ENCODE measurements at places on chromosomes 4 and X.

DNA sequence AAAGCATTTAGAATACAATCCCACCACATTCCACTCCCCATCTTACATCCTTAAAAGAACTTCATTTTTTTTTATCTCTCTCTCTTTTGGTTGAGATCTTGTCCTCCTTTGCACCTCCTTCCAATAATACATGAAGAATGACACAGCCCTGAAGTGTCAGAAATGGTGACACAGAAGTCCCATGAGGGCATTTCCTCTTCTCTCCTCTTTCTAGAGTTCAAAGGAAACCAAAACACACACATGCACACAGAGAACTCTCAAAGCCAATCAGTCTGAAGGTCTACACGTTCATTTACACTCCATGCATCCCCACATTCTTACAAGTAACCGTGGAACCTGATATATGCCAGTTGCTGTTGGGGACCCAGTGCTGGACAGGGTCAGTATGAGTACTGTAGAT lies 450.7 kb downstream of the HNRNPD start:
- DNase-seq: no peak

DNA sequence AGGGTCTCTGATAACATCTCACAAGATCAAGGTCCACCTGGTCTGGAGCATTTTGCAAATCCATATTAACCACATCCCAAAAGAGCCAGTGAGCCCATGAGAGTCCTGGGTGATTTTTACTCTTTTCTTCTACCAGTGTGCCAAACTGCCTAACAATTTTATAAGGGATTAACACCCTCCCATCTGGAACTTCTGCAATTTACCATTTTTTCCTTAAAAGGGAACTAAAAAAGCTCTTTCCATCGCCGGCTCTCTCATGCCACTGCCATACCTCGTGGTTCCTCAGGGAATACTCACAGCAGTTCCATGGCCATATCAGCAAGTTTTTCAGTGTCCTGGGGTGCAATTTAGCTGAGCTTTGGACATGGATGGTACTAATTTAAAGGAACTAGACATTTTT lies 55.7 kb downstream of the SEPSECS start:
- DNase-seq: no peak

DNA sequence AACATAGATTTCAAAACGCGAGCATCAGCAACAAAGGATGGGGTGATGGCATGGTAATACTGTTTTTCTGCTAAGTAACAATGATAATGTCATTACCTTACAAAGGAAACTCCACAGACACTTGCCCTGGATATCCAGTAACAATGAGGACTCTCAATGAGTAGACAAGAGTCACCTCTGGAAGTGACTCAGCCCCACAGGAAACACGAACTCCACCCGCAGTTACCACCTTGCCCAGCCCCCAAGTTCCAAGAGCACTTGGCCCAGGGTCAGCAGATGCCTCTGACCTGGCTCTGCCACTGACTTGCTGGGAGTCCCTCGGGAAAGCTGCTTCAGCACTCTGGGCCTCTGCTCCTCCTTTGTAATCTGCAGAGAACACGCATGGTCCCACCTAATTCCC lies 110.3 kb upstream of the MAP3K15 start:
- no peak for DNase-seq

DNA sequence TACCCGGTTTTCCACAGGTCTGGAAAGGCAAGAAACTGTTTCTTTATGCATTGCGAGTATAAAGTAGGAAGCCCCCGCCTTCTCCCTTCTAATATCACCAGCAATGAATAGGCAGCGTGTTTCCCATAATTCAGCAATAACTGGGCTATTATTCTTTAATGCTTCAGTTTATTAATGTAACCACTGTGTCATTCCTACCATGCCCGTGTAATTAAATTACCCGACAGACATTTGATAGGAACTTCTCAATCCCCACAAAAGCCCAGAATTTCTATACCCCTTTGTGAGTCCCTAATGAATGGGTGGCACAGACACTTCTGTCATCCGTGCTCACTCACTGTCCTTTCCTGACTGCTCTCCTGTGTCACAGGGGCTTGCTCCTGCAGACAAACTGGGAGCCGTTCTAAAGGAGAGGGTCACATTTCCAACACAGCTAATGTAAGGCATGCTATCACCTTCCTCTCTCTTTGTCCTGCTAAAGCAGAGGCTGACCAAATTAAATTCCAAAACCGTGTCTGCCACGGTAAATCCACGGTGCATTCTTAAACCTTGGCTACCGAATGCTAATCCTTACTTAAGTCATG lies 108.5 kb upstream of the MID1 start:
- no peak for DNase-seq

- DNase-seq: no peak
These were observed 14.6 kb upstream of the SLC25A4 start for GRCh38 chr4:185128272-185129119.

- DNase-seq: no peak
These were observed 148.9 kb downstream of the MAML3 start for GRCh38 chr4:140004922-140005627.

DNA sequence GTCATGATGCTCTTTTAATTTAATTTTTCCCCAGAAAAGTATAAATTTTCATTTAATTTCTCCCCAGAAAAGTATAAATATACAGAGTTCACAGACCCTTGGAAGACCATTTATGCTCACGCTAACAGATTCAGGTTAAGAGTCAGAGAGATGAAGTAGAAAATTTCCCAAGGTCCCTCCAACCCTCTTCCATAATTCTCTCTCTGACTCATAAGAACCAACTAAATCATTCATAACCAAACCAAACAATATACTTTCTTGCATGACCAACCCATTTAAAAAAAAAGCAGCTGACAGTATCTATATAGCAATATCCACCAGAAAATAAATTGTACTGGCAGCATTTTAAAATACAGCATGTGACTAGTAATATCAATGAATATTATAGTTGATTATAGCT lies 3.9 kb downstream of the KLHL8 start:
- DNase-seq: no peak

DNA sequence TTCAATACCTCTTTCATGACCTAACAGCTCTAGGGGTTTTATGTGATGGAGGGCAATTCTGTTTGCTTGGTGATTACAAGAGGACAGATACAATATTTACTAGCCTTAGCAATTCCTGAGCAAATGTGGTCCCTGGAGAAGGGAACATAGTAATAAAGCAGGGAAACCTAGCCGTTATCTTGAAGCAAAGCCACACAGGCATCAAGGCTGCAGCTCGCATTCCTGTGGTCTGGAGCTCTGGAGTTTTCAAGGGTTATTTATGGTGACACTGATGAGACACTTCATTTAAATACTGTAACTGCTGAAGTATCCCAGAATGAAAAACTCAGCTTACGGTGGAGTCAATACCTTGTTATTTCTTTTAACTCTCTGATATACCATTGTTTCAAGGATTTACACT lies 66.8 kb downstream of the AFF2 start:
- DNase-seq: no peak

- DNase-seq: no peak
These were observed 147.6 kb upstream of the DIPK2B start for GRCh38 chrX:45348296-45348695.

DNA sequence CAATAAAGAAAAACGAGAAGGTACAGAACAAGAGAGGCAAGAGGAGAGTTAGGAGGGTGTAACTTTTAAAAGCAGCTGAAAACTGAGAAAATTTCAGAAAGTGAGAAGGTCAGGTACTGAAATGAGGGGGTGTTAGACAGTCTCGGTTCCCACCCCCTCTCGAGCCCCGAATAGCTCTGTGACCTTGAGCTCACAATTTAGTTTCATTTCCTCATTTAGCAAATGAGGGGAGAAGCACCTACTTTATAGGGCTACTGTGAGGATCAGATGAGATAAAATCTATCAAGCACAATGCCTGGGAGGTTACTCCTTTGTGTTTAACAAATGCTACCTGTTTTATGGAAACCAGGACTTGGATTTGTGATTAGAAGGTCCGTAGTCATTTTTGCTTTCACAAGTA lies 4.9 kb downstream of the UGT8 start:
- no peak for DNase-seq

GRCh38 chrX:75061701-75062100 lies 94.4 kb downstream of the ABCB7 start:
- no peak for DNase-seq

DNA sequence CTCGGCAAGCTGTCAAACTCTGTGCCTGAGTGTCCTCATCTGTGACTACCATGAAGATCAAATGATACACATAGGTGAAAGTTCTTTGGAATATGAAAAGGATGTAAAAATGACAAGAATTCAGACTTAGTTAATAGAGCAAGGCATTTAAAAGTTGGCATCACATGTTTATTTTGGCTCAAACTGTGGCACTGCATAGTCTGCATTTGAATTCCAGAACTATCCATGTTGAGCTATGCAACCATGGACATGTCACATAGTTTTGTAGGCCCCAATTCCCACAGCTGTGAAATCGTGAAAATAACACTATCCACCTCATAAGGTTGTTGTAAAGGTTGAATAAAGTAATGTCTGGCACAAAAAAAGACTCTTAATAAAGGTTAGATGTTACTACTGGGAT lies 33.9 kb downstream of the AFF2 start:
- no peak for DNase-seq
